Uterine smooth muscle cell (primary cell): ENCODE measurements at places on chromosomes 7 and 10. TPM values are rescaled to one million over a fixed set of nuclear protein-coding genes. Genes with fewer than 3 reads are reported as not detected.

The ZNF862 gene
- 7.4 and 8.9 TPM in 2 replicates for total RNA-seq

The TMEM26 gene
- 0.50 and 0.66 TPM in 2 replicates for total RNA-seq

The NKX1-2 gene
- not detected in 2 replicates for total RNA-seq

The ADRA2A gene
- total RNA-seq = 0.22 and 2.0 TPM in 2 replicates
